Activated CD8-positive, alpha-beta memory T cell treated with anti-CD3 and anti-CD28 coated beads for 1 hour (primary cell): ENCODE measurements at places on chromosomes 5 and 9.

DNA sequence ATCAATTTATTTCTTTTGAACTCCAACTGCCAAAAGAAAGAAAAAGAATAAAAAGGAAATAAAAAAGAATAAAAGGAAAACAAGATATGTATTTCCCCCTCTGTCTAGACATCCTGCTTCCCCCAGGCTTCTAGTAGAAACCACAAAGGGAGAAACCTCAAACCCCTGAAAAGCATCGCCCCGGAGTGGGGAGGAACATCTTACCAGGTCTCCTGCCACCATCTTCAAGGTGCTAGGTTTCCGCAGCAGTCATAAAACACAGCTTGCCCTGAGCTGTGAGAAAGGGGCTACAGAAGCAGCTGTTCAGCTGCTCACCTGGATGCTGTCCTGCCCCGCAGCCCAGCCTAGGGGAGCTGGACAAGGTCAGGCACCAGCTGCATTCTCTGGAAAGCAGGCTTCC, 487.7 kb downstream of the GADD45G start:
- DNase-seq: no peak

DNA sequence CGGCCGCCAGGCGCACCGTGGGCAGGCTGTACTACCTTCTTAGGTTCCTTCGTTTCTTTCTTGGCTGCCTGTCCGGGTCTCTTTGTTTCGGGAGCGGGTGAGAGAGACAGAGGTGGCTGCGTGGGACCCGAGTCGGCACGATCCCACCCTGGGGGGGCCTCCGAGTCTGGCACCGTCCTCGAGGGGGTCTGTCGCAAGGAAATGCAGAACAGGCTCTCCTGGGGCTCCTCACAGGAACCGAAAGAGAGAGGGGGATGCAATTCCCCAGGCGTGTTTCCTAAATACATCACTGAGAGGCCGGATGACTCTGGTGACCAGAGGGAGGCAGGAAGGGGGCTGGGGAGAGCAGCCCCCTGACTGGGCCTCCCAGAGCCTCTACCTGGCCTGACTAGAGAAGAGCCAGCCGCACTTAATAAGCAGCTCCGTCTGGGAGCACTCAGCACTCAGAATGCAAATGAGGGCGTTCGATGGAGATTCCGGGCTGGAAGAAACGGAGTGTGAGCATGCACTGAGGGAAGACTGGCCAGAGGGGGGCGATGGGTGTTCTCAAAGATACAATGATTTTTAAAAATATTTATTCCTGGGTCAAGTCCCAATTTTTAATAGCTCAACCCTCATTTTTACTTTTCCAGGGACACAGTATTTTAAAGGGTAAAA, 11.7 kb upstream of the INPP5E start:
- no peak for DNase-seq

GRCh38 chr5:19940192-19940591, 47.8 kb downstream of the CDH18 start:
- no peak for DNase-seq

DNA sequence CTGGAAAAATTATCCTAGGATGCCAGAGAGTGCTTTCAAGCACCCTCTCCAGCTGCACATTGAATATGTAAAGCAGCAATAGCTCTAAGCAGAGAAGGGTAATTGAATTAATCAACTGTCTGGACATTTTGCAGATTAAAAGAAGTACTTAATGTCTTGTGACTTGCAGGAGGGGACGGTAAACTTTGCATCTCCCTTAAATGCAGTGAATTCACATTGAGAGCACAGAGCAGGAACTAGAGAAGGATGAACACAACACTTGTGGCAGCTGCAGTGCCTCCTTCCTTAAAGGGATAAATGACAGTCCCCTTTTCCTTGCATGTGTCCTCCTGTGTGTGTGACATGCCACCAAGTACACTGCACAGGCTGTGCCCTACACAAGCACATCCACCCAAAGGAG, 7.4 kb upstream of the CDK5RAP2 start:
- DNase-seq: no peak

GRCh38 chr9:77764894-77765780, 117.0 kb upstream of the GNA14 start:
- no peak for DNase-seq

DNA sequence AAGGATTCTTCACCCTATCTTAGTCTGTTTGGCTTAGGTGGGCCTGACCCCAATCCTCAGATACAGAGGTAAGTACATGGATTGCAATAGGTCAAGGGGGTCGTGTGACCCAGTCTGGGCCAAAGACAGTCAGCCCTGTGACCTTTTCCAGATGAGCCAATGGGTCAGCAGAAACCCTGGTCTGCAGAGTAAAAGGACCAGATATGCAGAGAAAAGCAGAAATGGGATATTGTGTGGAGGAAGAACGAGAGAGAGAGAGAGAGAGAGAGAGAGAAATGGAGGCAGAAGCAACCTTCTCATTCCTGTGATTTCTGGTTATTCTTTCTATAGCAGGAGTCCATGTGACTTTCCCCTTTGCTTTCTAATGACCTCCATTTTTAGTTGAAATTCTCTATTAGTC, 40.4 kb upstream of the CRB2 start:
- DNase-seq: no peak

- no peak for DNase-seq
Observed at GRCh38 chr5:76790632-76791290, 28.1 kb upstream of the F2RL1 start.
